ENCODE measurements at places on chromosomes 16 and 17.

DNA sequence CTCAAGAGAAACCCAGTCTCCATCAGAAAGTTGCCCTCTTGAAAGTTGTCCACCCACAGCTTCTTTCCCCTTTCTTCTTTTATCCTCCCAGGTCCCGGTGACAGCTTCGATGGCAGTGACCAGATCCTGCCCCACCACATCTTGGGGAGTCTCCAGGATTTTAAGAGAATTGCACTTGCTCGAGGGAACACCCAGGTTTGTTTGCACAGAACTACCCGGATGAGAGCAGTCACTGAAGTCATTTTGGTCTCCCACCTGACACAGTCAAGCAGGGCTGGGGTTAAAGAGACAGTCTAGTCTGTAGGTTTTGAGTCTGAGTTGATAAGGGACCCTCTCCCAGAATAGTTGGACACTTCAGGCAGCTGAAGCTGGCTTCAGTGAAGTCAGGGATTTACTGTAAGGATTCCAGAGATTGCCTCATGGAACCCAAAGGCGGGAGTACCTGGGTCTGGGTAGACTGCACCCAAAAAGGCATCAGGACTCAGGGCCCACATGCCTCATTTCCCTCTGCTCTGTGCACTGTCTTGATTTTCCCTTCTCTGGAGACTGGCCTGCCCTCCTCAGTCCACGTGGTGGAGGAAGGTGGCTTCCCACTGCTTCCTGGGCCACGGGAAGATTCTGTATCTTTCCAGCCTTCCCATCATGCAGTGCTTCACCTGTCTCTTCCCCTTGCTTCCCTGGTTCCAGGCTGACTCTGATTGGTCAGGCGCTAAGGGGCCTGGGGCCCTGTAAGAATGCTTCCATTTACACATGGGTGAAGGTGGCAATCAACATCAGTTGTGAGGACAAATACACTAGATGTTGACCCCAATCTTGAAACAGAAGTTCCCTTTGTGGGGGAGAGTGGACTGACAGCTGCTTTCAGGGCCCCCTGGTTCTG lies 9.5 kb downstream of the MYCBPAP start:
- DNase-seq: no peak

- no peak for DNase-seq
Measured at GRCh38 chr17:83104577-83105505, 25.4 kb downstream of the METRNL start.

DNA sequence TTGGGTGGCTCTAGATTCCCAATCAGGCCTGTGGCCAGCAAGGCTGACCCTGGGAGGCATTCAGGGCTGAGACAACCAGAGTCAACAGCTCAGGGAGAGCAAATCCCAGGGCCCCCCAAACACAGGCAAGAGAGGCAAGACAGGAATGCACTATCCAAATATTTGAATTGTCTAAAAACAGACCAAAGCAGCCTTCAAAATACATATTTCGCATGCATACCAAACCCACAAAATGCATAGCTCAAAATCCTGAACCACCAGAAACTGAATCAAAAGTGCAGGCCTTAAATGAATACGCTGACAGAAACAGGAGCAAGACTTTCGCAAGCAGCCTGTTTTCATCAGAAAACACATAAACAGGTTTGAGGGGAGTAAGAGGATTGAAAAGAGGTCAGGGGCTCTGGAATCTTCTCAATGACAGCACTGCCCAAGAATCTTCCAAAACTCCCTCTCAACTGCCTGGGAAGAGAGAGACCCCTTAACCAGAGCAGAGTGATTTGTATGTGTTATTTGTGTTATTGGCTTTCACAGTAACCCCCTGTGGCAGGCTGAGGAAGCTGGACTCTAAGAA lies 213.6 kb upstream of the CDH5 start:
- DNase-seq: no peak

DNA sequence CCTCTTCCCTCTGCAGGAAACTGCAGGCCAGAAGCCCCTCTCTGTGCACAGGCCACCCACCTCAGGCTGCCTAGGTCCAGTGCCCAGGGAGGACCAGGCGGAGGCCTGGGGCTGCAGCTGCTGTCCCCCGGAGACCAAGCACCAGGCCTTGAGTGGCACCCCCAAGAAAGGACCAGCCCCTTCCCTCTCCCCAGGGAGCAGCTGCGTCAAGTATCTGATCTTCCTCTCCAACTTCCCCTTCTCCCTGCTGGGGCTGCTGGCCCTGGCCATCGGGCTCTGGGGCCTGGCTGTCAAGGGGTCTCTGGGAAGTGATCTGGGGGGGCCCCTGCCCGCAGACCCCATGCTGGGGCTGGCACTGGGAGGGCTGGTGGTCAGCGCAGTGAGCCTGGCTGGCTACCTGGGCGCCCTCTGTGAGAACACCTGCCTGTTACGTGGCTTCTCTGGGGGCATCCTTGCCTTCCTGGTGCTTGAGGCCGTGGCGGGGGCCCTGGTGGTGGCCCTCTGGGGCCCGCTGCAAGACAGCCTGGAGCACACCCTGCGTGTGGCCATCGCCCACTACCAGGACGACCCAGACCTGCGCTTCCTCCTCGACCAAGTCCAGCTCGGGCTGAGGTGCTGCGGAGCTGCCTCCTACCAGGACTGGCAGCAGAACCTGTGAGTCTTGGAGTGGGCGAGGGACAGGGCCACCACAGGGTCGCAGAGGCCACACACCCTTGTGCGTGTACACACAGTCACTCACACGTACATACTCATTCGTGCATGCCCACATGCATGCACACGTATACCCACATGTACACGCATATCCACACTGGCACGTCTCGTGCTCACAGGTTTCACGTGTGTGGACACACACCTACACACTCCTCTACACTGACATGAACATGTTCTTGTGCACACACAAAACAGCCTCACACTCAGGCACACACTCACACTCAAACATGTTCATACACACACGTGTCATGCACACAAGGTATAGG lies 8.3 kb downstream of the TSPAN10 start:
- DNase-seq: no peak

DNA sequence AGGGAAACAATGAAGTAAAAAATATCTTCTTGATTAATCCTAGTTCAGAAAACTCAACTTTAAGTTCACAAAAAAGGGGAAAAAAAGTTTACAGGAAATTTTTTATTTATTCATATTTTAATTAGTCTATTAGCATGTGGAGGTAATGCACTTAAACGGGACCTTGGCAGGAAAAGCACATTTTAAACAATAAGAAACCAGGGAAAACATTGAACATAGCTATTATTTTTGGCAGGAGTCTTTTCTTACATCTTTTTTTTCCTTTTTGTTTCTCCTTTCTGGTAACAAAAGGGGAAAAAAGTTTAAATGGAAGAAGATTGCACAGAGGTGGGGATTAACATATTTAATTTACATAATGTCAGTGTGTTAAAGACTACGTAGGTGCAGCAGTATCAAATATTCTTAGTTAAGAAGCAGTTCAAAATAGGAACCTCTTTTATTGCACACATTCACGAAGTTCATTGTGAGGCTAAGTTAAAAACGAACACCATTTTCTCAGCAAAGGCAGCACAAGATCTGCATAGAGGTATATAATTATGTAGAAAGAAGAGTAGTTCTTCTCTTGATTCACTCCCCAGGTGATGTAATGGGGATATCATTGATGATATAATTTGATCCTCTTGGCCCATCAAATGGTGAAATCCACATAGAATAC lies 940.5 kb downstream of the CDH11 start:
- no peak for DNase-seq

DNA sequence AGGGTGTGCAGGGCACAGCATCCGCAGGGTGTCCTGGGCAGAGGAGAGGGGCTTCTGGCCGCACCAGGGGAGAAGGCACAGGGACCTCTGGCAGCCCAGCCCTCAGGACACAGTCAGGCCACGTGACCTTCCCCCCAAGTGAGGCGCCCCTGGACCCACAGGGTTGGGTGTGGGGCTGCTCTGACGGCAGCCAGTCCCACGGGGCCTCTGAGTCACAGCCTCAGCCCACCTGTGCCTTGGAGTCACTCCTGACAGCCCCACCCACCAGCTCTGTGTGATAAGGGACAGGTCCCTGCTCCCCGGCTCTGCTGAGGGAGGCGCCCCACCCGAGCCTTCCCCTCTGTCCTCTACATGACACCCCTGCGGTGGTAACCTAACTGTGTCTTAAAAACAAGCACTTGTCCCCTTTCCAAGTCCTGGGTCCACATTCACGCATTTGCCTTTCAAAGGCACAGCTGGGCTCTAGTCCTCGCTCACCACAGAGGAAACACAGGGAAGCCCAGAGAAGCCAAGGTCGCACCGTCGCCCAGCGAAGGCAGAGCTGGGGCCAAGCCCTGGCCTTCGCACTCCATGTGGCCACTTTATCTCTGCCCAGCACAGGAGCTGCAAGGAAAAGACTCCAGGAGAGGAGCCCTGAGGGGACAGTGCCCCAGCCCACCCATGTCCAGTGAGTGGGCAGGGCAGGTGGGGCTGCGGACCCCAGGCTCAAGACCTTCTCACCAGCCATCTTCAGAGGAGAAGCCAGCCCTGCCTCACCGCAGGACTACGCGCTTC lies 5.1 kb upstream of the NPTX1 start:
- no peak for DNase-seq

- no peak for DNase-seq
Measured at GRCh38 chr17:51050291-51051033, 70.2 kb downstream of the SPAG9 start.

DNA sequence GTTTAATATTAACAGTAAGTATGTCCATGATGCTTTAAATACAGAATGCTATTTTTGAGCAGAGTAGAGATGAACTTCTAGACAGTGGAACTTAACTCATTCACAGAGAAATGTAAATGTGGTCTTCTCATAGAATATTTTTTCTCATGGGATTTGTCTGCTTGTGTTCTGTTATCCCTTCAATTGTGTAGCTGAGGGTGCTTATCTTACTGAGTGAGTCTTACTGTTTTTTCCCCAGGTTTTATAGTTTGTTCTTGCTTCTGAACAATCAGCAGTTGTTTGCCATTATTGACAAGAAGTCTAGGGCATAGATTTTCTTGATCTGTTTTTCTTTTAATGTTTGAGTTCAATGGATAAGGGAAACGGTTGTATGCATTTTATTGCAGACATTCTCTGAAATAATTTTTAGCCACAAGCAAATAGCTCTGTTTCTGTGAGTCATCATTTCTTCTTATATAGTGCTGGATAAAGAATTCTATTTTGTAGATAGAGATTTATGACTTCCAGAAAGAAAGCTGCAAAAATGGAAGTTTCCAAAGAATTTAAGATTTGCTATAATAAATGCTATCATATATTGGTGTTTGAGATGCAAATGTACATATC lies 60.5 kb downstream of the NF1 start:
- no peak for DNase-seq

GRCh38 chr16:10022098-10022497 lies 160.1 kb downstream of the GRIN2A start:
- DNase-seq: no peak

DNA sequence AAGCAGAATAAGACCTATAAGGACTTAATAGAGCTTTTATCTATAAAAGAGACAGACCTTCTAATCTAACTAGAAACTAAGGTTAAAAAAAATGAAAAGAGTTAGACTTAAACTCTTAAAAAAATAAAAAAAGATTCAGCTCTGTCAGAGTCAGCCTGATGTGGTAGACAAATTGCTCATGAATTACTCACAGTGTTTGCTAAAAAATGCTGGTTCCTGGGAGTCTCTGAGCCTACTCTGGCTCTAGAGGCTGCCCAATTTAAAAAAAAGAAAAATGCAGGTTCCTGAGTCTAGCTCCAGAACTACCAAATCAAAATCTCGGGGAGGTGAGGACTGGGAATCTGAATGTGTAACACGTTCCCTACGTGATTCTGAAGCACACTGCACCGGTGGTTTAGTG lies 18.1 kb downstream of the SOST start:
- DNase-seq: no peak

GRCh38 chr17:75098861-75099260 lies 10.9 kb upstream of the ARMC7 start:
- no peak for DNase-seq

DNA sequence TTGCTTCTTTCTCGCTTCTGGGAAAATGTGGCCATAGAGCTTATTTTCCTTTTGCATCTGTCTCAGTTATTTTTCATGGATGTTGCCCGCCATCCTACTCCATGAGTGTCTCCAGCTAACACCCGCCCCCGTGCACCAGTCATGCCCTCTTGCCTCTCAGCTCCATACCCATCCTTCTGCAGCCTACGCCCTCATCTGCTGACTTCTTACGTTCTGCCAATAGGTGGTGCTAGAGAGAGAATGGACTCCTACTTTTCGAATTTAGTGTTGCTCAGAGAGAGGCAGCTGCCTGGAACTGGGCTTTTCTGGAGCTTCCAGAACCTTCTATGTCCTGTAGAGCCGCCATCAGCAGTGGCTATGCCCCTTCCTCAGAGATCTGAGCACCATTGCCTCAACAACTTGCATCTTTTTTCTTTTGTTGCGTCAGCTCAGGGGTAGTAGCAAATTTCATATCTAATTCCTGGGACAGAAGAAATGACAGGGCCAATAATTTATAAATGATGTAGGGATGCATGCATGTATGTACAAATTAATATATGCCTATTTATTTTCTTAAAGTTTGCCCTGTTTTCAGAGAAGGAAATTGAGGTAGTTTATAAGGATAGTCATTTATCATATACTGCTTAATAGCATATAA lies 119.7 kb upstream of the MYOCD start:
- DNase-seq: peak; percentile 49

DNA sequence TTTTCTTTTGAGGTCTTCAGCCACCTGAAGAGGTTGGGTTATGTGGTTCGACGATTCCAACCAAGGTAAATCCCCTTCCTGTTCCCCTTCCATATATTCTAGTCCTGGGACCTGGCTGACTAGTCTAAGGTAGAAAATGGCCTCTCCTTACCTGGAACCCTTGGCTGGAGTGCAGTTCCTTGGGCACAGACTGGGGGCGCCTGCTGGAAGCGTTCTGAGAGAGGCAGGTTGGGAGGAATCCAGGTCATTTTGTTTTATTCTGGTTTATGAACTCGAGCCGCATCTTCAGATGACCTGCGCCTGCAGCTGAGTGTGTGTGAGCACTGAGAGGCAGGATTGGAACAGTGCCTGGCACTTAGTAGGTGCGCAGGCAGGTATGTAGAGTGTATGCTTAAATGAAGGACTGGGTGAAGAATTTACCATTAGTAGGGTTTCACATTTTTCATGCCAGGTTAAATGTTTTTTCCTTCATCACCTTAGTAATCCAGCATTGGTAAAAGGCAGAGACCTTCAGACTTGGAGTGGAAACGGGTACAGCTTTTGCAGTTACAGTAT lies 2.7 kb downstream of the TSEN54 start:
- peak; percentile 60 for DNase-seq

DNA sequence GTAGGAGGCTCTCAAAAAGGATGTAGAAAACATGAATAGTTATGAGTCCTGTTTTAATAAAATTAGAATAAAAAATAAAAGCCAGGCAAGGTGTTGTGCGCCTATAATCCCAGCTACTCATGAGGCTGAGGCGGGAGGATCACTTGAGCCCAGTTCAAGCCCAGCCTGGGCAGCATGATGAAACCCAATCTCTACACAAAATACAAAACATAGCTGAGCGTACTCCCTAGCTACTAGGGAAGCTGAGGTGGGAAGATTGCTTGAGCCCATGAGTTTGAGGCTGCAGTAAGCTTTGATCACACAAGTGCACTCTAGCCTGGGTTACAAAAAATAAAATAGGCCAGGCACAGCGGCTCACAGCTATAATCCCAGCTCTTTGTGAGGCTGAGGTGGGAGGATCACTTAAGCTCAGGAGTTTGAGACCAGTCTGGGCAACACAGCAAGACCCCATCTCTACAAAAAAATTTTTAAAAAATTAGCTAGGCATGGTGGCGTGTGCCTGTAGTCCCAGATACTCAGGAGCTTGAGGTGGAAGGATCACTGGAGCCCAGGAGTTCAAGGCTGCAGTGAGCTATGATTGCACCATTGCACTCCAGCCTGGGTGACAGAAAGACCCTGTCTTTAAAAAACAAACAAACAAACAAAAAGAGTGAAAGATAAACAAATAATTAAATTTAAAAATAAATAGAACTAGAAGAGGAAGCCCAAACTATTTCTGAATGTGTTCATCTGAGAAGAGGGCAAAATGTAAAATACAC lies 17.2 kb upstream of the PRM1 start:
- no peak for DNase-seq

GRCh38 chr16:68380348-68380670 lies 68.0 kb downstream of the SMPD3 start:
- DNase-seq: no peak
